ENCODE measurements at places on chromosomes 1 and 21.

DNA sequence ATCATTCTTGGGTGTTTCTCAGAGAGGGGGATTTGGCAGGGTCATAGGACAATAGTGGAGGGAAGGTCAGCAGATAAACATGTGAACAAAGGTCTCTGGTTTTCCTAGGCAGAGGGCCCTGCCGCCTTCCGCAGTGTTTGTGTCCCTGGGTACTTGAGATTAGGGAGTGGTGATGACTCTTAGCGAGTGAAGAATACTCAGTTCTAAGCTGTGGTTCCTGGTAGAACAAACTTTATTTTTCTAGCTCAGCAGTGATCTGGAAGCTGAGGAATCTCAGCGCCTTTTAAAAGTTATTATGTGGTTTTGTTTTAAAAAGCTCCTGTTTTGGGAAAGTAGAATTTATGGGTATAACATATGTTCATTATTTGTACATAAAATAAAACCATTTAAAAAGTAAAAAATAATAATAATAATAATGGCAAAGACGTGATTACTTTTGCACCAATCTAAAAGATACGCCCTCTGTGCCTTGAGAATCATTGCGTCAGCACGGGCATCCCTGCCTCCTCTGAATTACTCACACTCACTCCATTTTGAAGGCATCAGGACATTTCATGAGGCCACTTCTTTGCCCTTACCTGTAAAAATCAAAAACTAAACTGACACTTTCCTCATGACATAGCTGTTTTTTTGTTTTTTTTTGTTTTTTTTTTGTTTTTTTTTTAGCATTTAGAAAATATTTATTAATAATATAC lies 29.7 kb upstream of the TNFRSF1B start:
- peak; percentile 31 for DNase-seq

GRCh38 chr1:107664982-107665925 lies 299.7 kb downstream of the VAV3 start:
- DNase-seq, result no peak

DNA sequence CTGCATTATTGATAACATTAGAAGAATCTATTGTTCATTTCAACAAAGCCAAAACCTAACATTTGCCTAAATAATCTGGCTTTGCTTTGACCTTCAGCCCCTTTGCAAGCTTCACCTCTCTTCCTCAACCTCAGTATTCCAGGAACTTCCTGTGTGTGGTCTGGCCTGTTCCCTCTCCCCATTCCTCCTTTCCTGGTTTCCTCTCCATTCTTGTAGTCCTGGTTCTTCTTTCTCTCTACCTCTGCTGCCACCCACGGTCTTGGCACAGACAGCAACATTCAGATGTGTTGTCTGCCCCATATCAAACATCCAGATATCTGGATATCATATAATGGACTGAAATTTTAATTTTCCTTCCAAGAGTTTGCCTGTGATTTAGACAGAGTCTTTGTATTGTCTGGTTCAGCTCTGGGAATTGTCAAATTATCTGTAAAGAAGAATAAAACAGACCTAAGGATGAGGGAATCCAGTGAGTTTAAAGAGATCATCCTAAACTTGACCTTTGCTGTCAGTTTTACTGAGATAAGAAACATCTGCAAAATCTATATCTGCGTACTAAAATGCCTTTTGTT lies 148.1 kb upstream of the KCTD3 start:
- DNase-seq, result no peak

GRCh38 chr1:99465176-99465900 lies 180.6 kb upstream of the PALMD start:
- peak; percentile 89 for DNase-seq

GRCh38 chr1:89523572-89524368 lies 859 bp upstream of the LRRC8B start:
- peak; percentile 64 for DNase-seq

GRCh38 chr1:46039571-46040052 lies 92.8 kb downstream of the PIK3R3 start:
- peak; percentile 77 for DNase-seq

- DNase-seq, result peak; percentile 98
These were observed 239.6 kb upstream of the FGGY start for GRCh38 chr1:59057211-59057694.

- no peak for DNase-seq
These were observed 54.8 kb downstream of the TRIM11 start for GRCh38 chr1:228351850-228352249.

- DNase-seq, result no peak
These were observed 16.6 kb upstream of the TMEM125 start for GRCh38 chr1:43253173-43253572.

GRCh38 chr1:246447501-246447900 lies 59.6 kb downstream of the SMYD3 start:
- DNase-seq, result peak; percentile 8

GRCh38 chr1:177780096-177780700 lies 189.7 kb downstream of the SEC16B start:
- DNase-seq, result peak; percentile 76

- no peak for DNase-seq
These were observed 27.6 kb upstream of the PTPRC start for GRCh38 chr1:198611219-198611618.

DNA sequence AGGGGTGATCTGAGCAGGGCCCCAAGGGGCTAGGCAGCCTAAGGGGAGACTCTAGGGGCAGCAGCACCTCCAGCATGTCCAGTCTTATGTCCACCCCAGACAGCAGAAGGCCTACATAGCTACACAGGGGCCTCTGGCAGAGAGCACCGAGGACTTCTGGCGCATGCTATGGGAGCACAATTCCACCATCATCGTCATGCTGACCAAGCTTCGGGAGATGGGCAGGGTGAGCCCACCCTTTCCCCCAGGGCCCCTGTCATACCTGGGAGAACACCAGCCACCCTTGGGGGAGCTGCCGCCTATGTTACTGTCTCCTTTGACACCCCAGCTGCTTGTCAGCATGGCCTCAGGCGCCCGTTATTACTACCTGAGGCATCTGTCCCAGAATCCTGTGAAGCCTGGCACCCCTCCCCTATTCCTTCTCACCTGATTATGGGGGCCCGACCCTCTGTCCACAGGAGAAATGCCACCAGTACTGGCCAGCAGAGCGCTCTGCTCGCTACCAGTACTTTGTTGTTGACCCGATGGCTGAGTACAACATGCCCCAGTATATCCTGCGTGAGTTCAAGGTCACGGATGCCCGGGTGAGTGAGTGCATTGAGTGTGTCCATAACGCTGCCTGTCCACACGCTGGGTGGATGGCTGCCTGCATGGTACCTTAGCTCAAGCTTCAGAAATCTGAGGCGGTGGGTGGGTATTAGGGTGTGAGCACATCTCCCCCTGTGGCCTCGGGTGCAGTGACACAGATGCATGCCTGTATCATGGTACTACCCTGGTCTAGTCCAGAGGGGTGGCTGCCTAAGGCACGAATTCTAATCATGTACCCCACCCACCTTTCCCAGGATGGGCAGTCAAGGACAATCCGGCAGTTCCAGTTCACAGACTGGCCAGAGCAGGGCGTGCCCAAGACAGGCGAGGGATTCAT lies 29.7 kb upstream of the KDM4A start:
- DNase-seq, result no peak

DNA sequence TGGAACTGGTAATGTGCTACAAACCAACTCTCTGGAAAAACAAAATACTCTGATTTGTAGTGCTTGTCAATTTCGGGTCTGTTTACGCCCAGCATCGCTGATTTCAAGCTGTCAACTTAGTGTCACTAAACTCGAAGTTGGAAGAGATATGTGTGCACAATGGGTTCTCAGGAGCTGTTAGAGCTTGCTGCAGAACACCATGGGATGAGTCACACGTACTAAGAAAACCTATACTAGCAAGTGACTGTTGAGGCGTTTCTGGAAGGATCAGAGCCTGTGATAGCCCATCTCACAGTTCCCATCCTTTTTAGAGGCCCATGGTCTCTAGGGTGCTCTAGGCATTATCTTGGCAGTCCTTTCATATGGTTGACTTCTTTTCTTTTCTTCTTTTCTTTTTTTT lies 14.3 kb downstream of the GMEB1 start:
- DNase-seq, result peak; percentile 24

DNA sequence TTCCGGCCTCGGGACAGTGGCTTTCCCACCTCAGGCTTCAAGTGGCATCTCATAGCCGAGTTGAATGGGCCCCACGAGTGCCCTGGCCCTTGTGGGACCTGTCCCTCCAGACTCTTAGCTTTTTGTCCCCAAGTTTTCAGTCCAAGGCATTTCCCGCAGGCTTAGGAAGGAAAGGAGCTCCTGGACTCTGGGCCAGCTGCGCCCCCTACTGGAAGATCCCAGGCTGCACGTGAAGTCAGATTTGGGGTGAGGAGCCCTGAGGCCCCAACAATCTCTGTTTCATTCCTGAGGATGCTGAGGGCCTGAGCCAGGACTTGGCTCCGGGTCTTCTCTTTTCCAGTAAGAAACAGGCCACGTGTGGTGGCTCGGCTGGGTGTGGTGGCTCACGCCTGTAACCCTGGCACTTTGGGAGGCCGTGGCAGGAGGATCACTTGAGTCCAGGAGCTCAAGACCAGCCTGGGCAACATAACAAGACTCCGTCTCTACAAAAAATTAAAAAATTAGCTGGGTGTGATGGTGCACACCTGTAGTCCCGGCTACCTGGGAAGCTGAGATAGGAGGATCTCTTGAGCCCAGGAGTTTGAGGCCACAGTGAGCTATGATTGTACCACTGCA lies 67.4 kb downstream of the ARHGEF10L start:
- DNase-seq, result peak; percentile 53

DNA sequence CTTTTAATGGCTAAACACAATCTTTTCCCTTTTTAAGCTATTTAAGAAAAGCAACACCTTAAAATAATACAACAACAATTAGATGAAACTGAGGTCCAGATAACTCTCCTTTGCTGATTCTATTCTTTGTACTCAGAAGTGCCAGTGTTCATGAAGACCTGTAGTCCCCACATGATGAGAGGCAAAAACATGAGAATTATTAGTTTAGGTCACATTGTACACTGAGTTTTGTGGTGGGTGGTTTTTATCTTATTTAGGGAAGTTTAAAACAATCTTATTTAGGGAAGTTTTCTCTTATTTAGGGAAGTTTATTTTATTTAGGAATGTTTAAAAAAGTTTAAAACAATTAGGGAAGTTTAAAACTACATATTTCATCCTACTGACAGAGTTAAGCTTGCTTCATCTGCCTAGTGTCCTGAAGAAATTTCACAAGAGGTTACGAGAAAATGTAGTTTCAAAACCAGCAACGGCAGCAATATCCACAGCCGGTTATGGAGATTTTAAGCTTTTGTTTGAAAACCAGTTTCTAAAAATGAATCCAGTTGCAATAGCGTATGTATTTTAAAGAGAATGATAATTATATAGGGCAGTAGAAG lies 7.8 kb upstream of the OR14I1 start:
- DNase-seq, result no peak

DNA sequence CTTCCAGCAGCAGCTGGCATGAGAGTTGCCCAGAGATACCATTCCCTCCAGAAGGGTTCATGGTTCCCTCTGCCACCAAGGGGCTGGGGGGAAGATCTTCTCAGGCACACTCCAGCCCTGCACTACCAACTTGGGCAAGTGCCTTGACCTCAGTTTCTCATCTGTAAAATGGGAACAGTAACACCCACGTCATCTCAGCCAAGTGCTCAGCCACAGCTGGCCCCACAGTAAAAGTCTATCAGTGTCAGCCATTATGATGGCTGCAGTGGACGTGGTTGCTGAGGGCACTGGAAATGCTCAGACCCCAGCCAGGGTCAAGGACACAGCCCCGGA lies 16.3 kb upstream of the TAS1R2 start:
- DNase-seq, result no peak

DNA sequence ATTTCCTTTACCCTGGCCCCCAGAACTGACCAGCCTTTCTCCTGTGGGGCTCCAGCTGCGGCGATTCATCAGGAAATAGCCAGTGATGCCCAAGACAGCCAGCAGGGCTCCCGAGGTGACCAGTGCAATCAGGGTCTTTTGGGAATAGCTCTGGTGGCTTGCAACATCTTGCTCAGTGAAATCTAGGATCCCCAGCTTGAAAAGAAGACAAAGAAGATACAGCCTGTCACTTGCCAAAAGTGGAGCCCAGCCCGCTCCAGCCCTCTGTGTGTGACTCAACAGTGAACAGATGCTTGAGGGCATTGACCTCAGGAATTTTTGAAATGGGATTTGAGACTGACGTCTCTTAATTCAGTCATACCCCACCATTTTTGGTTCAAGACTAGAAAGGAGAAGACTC lies 22.3 kb downstream of the CD34 start:
- peak; percentile 54 for DNase-seq

DNA sequence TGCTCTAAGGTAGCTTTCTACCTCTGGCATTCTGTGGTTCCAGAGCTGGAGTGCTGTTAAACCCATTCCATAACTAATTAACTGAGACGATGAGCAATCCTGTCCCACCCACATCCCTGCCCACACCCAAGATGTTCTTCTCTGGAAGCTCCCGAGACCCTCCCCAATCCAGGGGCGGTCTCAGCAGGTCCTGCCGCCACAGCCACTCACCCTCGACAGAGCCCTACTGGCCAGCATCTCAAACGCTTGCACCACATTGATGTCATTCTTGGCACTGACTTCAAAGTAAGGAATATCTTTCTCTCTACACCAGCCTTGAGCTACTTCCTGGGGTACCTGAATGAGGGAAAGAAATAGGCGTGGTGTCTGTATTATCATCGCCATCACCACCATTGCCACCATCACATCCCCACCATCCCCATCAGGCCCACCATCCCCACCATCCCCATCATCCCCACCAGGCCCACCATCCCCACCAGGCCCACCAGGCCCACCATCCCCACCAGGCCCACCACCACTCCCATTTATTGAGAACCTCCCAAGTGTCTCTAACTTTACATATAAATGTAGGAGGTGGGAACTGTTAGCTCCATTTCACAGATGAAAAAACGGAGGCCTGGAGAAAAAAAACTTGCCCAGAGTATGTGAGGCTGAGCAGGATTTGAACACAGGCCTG lies 17.7 kb downstream of the RAB7B start:
- no peak for DNase-seq

- DNase-seq, result no peak
These were observed 132.0 kb downstream of the MAP3K21 start for GRCh38 chr1:233459470-233459945.

- DNase-seq, result no peak
These were observed 140.4 kb downstream of the ZNF326 start for GRCh38 chr1:90135286-90135685.

DNA sequence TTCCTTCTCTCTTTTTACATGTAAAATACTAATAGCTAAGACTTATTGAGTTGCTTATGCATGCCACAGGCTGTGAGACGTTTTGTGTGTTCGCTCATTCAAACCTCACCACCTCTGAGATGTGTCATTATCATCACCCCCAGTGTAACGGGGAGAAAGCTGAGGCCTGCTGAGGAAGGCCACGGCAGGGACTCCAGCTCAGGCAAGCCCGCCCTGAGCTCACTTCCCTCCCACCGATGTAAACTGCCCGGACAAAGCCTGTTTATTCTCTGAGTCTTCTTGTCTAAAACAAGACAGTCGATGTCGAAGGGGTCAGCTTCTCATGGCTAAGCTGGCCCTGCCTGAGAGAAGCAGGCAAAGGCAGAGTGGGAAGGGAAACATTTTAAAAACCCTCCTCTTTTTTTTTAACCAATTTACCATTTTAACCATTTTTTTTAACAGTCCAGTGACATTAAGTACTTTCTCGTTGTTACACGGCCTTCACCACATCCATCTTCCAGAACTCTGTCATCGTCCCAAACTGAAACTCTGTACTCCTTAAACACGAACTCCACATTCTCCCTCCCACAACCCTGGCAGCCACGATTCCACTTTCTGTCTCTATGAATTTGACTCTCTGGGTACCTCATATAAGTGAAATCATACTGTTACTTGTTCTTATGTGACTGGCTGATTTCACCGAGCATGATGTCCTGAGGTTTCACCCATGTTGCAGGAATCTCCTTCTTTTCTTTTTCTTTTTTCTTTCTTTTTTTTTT lies 204.8 kb upstream of the GALNT2 start:
- no peak for DNase-seq
